Body of pancreas (tissue), 4 donors: ENCODE measurements at places on chromosomes 6 and 20. TPM values are rescaled to one million over a fixed set of nuclear protein-coding genes. Genes with fewer than 3 reads are reported as not detected.

- DNase-seq, result peak; percentile 84
These were observed 97.2 kb downstream of the SSR1 start for GRCh38 chr6:7215798-7216231.

- DNase-seq, result peak; percentile 18
These were observed 86.8 kb downstream of the ZFP64 start for GRCh38 chr20:52104546-52105441.

DNA sequence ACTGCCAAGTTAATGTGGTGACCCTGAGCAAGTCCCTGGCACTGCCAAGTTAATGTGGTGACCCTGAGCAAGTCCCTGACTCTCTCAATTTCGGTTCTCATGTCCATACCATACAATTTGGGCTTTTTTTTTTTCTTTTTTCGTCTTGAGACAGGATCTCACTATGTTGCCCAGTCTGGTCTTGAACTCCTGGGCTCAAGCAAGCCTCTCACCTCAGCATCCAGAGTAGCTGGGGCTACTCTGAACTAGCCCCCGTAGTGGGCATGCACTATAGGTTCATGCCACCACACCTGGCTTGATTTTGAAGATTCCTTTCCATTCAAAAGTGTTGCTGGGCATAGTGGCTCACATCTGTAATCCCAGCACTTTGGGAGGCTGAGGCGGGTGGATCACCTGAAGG lies 100.0 kb upstream of the FOXP4 start:
- DNase-seq, result no peak

DNA sequence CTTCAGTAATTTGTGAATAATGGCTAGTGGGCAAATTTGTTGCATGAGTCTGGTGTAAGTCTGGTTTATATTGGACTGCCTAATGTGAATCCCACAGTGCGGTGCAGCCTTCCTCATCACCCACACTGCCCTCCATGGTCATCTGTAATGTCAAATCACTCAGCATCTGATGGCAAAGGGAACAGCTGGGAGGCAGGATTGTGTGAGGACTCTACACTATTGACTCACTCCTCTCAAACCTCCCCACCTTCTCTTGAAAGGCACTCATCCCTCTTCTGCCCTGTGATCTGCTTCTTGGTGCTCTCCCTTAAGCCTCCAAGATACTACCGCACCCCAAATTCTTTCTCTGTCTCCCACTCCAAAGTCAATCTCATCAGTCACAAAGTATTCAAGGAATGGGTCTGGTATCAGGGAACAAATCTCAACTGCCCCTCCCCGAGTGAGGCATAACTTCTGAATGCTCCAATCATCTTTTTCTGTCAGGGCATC lies 146.0 kb upstream of the BEND6 start:
- DNase-seq, result no peak

DNA sequence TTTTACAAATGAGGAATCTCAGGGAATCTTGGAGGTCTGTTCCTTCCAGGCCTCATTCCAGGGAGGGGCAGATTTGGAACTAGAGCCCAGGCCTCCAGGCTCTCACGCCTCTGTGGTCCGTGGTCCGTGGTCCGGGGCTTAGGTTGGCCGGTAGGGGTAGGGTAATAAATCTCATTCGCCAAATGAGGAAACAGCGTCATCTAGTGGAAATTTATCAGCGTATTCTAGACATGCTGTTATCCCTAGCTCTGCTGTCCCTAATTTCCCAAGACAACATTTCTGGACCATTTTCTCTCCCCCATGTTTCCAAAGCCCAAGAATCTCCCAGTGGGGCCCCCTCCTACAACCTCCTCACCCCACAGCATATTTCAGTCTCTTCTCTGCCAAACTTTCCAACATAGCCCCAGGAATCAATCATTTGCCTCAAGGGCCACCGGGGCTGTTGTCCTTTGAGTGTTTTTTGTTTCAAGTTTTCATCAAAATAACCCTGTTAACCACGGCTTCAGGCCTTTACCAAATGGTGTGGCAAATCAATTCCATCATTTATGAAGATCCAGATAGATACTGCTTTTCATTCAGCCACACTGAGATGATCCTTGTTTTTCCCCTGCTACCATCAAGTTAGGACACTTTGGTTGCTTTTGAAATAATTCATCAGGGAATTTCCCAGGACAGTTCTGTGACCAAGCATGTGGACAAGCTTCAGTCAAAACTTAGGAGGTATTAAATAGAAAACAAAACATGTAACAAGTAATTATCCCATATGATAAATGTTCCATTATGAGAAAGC lies 126.8 kb downstream of the ALDH8A1 start:
- DNase-seq, result peak; percentile 74

DNA sequence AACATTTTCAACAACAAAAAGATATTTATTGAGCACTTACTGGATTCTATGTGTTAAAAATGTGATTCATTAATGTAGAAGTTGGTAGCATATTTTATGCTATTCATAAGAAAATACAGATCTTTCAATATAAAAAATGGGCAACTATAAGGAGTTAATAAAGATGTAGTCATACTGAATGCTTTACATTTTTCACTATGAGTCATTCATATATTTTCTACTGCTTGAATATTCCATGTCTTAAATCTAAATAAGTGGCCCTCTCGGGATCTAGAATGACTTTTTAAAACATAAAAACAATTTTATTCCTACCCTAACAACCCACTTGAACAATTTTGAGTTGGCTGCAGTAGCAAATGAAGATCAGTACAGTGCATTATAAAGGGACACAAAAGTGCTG lies 362.1 kb downstream of the PHF3 start:
- DNase-seq, result no peak

DNA sequence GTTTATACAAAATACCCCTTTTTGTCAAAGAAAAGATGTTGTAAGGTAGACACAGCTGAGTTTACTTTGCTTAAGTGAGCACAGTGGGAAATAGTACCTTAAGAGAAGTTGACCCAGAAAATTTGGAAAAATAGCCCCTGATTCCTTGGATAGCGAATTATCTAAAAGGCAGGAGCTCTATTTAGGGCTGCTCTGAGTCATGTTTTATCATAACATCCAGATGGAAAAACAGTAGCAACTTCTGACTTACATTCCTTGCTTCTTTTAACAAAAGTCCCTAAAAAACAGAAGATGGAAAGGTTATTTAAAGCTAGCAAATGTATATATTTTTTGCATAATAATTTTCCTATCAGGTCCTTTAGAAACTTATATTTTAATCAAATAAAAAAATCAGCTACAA lies 59.0 kb downstream of the THEMIS start:
- no peak for DNase-seq

DNA sequence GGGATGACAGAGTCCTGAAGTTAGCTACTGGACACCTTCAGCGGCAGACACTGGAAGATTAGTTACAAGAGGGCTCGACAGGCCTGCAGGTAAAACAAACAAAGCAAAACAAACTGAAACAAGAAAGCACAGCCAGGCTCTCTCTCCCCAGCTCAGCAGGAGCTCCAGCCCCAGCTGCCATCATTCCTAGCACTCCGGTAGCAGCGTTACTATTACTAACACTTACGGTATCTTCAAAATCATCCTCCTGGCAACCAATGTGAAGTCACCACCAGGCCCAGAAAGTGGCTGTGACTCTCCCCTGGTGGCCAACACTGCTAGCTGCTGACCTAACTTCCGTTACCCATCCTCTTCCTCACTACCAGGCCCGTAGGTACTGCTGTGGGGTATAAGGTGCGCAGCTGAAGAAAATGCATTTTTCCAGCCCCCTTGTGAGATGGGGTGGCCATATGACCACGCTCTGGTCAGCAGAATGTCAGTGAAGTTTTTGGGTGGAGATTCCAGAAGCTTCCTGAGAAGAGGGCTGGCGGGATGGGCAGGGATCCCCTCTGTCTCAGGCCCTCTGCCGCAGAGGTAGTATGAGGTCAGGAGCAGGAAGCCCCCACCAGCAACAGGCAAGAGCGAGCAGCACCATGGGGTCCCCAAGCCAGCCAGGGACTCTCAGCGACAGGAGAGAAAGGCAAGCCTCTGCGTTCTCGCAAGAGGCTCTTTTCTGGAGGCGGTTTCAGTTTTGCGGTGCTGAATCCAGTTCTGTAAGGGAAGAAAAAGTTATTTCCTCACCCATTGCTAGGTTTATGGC lies 37.4 kb upstream of the TBXT start:
- DNase-seq, result no peak

- no peak for DNase-seq
These were observed 463.5 kb upstream of the FLRT3 start for GRCh38 chr20:14800707-14801425.

- DNase-seq, result no peak
These were observed 278.2 kb downstream of the TFAP2A start for GRCh38 chr6:10136636-10137035.

- no peak for DNase-seq
These were observed 26.3 kb downstream of the SPDEF start for GRCh38 chr6:34529665-34530327.

DNA sequence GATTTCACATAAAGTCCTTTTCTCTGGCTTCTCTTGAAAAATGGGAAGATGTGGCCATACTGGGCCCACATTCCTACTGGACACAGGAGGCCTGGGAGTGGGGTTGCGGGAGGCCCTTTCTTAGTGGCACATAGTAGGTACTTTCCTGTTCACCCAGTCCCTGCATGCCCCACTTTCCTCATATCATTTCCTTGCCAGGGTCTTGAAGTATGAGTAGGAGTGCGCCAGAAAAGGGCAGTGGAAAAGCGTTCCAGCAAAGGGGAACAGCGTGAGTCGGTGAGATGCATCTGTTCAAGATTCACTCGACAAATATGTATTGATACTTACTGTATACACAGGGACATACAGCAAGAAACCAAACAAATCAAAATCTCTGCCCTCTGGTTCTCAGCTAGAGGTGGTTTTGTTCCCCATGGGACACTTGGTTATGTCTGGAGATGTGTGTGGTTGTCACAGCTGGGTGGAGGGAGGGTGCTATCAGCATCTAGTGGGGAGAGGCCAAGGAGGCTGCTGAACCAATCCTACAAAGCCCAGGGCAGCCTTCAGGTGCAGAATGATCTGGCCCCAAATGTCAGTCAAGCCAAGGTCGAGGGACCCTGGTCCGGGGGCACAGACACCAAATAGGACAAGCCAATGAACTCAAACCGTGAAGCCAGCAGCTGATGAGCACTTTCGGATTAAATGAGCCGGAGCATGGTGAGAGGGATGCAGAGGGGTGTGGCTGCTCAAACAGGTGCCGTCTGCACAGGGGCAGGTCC lies 151.4 kb downstream of the CEBPB start:
- no peak for DNase-seq

- DNase-seq, result no peak
These were observed 39.8 kb downstream of the PRDM1 start for GRCh38 chr6:106125925-106126435.

DNA sequence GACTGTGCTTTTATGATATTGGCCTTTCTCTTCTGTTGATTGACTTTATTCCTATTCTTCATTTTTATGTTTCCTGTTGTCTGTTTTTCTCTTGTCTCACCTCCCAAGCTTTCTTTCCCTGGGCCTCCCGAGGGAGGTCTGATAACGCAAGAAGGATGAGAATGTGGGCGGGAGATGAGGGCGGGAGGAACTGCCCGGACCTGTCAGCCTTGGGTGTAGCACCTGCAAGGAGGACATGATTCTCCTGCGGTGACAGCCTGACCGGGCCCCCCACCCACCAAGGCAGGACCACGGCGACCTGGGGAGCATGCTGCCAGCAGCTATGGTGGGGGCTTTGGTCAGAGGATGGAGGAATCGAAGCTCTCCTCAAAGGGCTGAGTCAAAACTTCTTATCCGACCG lies 86.9 kb downstream of the PLEKHG1 start:
- no peak for DNase-seq

- DNase-seq, result peak; percentile 53
These were observed 192.0 kb downstream of the LRFN2 start for GRCh38 chr6:40395066-40395697.

The WFDC9 gene
- total RNA-seq, result not detected

The ALDH8A1 gene
- 0.66 TPM for total RNA-seq

The FAM217A gene
- total RNA-seq, result not detected

The HLA-DOA gene
- total RNA-seq, result 83.3 TPM

The EPB41L1 gene
- total RNA-seq, result 22.8 TPM

The SNAI1 gene
- total RNA-seq, result 3.3 TPM

The SPTLC3 gene
- total RNA-seq, result 5.3 TPM

The SYNDIG1 gene
- not detected for total RNA-seq

The CRISP3 gene
- 0.99 TPM for total RNA-seq

The CLPSL2 gene
- not detected for total RNA-seq
